KBM-7 (cell line): ENCODE measurements at places on chromosomes 2 and 18.

DNA sequence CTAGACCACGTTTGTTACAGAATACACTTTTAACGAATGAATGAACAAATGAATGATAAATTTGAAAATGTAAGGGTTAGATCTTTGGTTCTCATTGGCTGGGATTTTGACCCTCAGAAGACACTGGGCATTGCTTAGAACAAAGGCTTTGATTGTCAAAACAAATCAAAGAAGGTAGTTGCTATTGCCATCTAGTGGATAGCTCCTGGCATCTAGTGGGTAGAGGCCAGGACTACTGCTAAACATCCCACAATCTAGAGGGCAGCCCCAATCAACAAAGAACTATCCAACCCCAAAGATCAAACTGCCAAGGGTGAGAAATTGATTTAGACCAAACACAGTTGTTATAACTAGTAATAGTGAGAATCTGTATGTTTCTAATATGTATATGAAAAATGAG is 552.3 kb downstream of the KCNJ3 start:
- DNase-seq, result peak; percentile 11

- no peak for DNase-seq
Observed at GRCh38 chr2:211800001-211800400, 738.6 kb downstream of the ERBB4 start.

GRCh38 chr18:46497129-46497528 is 159.9 kb downstream of the LOXHD1 start:
- peak; percentile 32 for DNase-seq

DNA sequence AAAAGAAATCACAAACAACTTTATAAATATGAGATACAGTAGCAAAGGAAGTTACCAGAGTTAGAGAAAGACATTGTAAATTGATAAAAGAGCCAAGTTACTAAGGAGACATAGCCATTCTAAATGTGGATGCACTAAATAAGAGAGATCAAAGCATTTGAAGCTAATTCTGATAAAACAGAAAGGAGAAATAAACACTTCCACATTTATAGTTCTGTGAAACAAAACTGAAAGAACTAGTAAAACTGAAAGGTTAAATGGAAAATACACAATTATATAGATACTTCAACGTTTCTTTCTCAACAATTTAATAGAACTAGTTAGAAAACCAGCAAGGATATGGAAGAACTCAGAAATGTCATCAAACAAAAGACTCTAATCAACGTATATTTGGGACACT is 309.0 kb upstream of the CDH2 start:
- no peak for DNase-seq

DNA sequence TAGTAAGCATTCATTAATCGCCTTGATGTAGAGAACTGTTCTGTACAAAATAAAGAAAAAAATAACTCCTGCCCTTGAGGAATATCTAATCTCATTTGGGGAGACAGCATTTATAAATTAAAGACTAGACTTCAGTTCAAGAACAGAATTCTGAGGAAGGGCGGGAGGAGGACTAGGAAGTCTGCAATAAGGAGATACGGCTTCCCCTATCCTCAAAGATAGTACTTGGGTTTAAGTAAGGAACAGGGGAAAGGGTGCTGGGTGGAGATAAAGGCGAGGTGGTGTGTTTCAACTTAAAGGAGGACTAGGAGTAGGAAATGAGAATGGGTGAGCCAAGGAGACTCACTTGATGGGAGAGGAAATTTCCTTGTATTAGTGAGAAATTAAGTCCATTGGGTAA is 121.9 kb upstream of the MSTN start:
- peak; percentile 42 for DNase-seq

GRCh38 chr2:144382849-144383248 is 137.1 kb downstream of the ZEB2 start:
- peak; percentile 97 for DNase-seq

GRCh38 chr2:212726403-212726802 is 187.8 kb upstream of the ERBB4 start:
- DNase-seq, result no peak
